Naive thymus-derived CD4-positive, alpha-beta T cell (primary cell): ENCODE measurements at places on chromosomes 4 and X.

DNA sequence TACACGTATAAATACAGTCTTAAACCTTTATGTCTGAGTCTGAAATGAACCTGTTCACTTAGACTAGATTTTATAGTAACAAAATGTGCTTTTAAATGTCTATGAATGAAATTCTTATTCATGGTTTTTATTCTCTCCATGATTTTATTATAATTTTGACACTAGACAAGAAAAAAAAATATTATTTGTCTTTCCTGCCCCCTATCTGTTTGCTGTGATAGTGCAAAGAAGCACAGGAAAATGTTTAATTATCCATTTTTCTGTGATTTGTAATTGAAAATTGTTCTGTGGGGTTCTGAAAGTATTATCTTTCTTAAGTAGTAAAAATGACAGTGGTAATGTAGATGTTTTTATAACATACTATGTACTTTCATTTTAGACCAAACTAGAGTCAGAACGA lies 52.0 kb downstream of the INTS6L start:
- H3K27me3 ChIP-seq = no peaks in the 10 kb centered on the region
- H3K4me3 ChIP-seq = no peak overlapping the region
- no peak overlapping the region for H3K27ac ChIP-seq
- peaks cover 14% of the 10 kb centered on the region for H3K36me3 ChIP-seq

DNA sequence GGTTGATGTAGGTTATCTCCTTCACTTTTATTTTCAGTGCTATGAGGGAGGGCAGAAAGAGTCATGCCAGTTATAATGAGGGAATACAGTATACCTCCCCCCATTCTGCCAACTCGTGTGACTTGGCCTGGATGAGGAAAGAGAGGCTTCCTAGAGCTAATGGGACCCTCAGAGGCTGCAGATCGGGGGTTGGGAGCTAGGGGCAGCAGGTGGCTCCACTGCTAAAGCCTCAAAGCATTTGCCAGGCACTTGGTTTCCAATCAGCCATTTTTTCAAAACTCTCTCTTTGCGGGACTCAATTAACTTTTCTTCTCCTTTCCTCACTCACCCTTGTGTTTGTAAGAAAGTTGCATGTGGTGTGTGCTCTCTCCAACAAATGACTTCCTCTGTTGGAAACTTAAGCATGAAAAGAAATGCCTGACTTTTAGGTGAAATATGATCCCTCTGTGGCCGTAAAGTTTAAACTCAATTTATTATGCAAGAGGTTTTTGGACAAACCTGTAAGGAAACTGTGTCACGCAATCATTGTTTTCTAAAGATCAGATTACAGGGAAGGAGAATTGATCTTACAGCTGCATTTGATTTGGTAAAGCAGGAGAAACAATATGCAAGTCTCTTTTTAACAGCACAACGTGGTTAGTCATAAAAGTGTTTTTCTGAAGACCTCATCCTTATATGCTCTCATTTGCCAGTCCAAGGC lies 7.0 kb downstream of the SFRP2 start:
- no peak overlapping the region for H3K4me3 ChIP-seq
- no peak for DNase-seq
- no peaks in the 10 kb centered on the region for H3K36me3 ChIP-seq
- H3K27me3 ChIP-seq = no peaks in the 10 kb centered on the region
- no peak overlapping the region for H3K27ac ChIP-seq

- no peaks in the 10 kb centered on the region for H3K27me3 ChIP-seq
- H3K4me3 ChIP-seq = no peak overlapping the region
- H3K36me3 ChIP-seq = no peaks in the 10 kb centered on the region
- H3K27ac ChIP-seq = no peak overlapping the region
Measured at GRCh38 chr4:73308286-73308685, 49.7 kb upstream of the ANKRD17 start.

- no peak for DNase-seq
- H3K4me3 ChIP-seq = no peak overlapping the region
- no peaks in the 10 kb centered on the region for H3K4me1 ChIP-seq
- H3K27me3 ChIP-seq = peaks cover 2% of the 10 kb centered on the region
- no peaks in the 10 kb centered on the region for H3K36me3 ChIP-seq
Measured at GRCh38 chr4:133151341-133151690, 2.2 kb downstream of the PCDH10 start.

DNA sequence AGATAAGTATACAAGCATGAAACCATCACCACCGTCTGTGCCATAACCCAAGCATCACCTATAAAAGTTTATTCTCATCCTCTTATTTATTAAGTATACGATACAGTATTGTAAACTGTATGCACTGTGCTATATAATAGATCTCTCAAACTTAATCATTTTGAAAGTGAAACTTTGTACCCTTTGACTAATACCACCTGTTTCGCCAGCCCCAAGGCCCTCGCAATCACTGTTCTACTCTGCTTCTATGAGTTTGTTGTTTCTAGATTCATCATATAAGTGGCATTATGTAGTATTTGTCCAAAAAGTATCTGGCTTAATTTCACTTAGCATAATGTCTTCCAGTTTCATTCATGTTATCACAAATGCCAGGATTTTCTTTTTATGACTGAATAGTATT lies 72.1 kb upstream of the DOCK11 start:
- no peak overlapping the region for H3K4me3 ChIP-seq
- H3K4me1 ChIP-seq = no peaks in the 10 kb centered on the region
- no peak overlapping the region for H3K27ac ChIP-seq
- no peak for DNase-seq
- no peaks in the 10 kb centered on the region for H3K27me3 ChIP-seq

- H3K36me3 ChIP-seq = no peaks in the 10 kb centered on the region
- no peaks in the 10 kb centered on the region for H3K27me3 ChIP-seq
- H3K4me1 ChIP-seq = no peaks in the 10 kb centered on the region
- H3K27ac ChIP-seq = no peak overlapping the region
- no peak for DNase-seq
- no peak overlapping the region for H3K4me3 ChIP-seq
Measured at GRCh38 chrX:148298737-148299136, 201.7 kb upstream of the AFF2 start.

- H3K27me3 ChIP-seq = no peaks in the 10 kb centered on the region
- no peak for DNase-seq
- H3K27ac ChIP-seq = no peak overlapping the region
Measured at GRCh38 chr4:12105519-12105918, 676.8 kb upstream of the HS3ST1 start.

GRCh38 chr4:55291227-55291640 lies 54.8 kb upstream of the SRD5A3 start:
- H3K36me3 ChIP-seq = no peaks in the 10 kb centered on the region
- no peaks in the 10 kb centered on the region for H3K4me1 ChIP-seq
- no peak overlapping the region for H3K27ac ChIP-seq
- no peak for DNase-seq
- no peaks in the 10 kb centered on the region for H3K27me3 ChIP-seq
